ENCODE measurements at places on chromosomes 12 and 14. TPM values are rescaled to one million over a fixed set of nuclear protein-coding genes. Genes with fewer than 3 reads are reported as not detected.

DNA sequence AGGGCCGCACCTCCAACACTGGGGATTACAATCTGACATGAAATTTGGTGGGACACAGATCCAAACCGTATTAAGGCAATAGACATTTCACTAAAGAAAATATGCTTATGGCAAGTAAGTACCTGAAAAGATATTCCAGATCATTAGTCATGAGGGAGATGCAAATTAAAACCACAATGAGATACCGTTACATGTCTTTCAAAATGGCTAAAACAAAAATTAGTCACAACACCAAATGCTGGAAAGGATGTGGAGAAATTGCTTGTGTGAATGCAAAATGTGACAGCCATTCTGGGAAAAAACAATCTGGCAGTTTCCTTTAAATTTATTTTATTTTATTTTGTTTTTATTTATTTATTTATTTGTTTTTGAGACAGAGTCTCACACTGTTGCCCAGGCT lies 82.3 kb upstream of the PTGDR start:
- H3K4me1 ChIP-seq = no peaks in the 10 kb centered on the region
- H3K27ac ChIP-seq = no peak overlapping the region
- no peaks in the 10 kb centered on the region for H3K27me3 ChIP-seq
- no peaks in the 10 kb centered on the region for H3K36me3 ChIP-seq
- H3K4me3 ChIP-seq = no peak overlapping the region

DNA sequence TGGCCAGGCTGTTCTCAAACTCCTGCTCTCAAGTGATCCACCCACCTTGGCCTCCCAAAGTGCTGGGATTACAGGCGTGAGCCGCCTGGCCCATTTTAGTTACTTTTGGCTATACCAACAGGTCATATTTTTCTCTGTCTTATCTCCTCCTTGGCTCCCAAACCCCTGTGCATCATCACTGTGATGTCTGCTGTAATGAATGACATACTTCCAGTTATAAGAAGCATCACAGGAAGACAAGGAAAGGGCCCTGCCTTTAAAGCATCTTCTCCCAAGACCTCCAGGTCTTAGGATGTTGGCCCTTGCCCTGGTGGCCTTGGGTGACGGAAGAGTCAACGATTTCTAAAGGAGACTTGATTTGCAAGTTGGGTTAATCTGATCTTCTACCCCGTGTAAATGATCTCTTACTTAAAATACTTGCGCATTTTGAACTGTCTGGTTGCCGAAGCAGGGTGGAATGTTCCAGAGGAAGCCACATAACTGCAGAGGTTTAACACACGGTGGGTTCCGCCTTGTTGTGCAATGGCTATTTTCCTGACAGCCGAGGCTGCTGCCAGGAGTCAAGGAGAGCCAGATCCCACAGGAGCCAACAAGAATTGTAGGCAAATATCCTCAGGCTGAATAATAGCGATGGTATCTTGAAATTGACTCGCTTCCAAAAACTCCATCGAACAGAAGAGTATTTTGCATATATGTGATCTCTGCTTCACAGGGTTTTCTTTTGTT lies 55.7 kb upstream of the PLXNC1 start:
- H3K4me1 ChIP-seq = no peaks in the 10 kb centered on the region
- H3K27ac ChIP-seq = no peak overlapping the region
- H3K4me3 ChIP-seq = no peak overlapping the region
- DNase-seq = no peak

DNA sequence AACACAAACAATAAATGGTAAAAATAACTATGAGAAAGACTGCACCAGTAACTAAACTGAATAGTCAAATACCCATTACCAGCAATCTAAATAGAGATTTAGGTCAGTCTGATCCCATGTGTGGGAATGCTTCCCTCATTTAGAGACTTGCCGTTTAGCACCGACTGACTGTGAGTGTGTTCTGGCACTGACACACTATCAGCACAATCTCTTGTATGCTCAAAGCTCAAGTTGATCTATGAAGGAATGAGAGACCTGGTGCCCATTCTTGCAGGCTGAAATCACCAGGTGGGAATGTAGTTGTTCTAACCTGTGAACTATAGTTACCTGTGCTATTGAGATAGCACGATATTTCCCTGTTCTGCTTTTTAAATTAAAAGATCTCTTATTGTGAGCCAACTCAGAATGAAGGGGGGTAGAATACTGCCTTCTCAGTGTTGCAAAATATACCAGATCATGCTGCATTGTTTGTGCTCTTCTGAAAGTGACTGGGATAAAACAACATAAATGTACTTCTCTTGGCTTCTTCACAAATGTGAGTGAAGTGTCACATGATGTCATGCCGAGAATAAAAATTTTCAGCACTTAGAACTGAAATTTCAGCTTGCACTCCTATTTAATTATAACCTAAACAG lies 99.6 kb downstream of the LIN7A start:
- no peaks in the 10 kb centered on the region for H3K27me3 ChIP-seq
- DNase-seq = no peak
- no peaks in the 10 kb centered on the region for H3K36me3 ChIP-seq
- H3K4me1 ChIP-seq = no peaks in the 10 kb centered on the region

DNA sequence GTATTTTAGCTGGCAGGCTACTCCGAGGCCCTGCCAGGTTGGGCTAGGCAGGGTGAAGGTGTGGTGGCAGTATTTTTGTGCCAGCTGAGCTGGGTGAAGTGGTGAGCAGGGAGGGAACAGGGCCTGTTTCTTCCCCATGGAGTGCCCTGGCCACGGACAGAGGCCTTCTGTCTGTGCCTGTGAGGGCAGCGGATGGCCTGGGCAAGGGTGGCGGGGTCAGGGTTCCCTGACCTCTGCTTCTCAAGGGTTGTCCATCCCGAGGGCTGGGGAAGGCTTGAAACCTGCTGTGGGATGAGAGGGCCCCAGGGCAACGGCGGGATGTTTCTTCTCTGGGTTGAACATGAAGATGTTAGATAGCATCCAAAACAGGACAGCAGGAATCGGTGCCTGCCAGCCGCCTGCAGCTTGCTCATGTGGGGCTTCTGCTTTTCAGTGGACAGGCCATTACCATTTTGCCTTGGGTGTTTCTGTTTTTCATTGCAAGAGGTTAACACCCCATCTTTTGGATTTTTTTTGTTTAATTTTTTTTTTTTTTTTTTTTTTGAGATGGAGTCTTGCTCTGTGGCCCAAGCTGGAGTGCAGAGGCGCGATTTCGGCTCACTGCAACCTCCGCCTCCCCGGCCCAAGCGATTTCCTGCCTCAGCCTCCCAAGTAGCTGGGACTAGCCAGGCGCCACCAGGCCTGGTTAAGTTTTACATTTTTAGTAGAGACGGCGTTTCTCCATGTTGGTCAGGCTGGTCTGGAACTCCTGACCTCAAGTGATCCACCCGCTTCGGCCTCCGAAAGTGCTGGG lies 3.3 kb downstream of the MTA1 start:
- no peaks in the 10 kb centered on the region for H3K27me3 ChIP-seq
- H3K4me3 ChIP-seq = no peak overlapping the region
- H3K36me3 ChIP-seq = peaks cover 4% of the 10 kb centered on the region
- no peak overlapping the region for H3K27ac ChIP-seq

- no peaks in the 10 kb centered on the region for H3K4me1 ChIP-seq
- H3K36me3 ChIP-seq = no peaks in the 10 kb centered on the region
- no peak overlapping the region for H3K27ac ChIP-seq
- no peak overlapping the region for H3K4me3 ChIP-seq
- DNase-seq = no peak
- H3K27me3 ChIP-seq = no peaks in the 10 kb centered on the region
Measured at GRCh38 chr12:52956987-52957386, 8.1 kb downstream of the KRT18 start.

- H3K4me3 ChIP-seq = no peak overlapping the region
- H3K27ac ChIP-seq = no peak overlapping the region
- no peaks in the 10 kb centered on the region for H3K27me3 ChIP-seq
- no peaks in the 10 kb centered on the region for H3K36me3 ChIP-seq
Measured at GRCh38 chr14:100419856-100420255, 96.7 kb downstream of the SLC25A47 start.

DNA sequence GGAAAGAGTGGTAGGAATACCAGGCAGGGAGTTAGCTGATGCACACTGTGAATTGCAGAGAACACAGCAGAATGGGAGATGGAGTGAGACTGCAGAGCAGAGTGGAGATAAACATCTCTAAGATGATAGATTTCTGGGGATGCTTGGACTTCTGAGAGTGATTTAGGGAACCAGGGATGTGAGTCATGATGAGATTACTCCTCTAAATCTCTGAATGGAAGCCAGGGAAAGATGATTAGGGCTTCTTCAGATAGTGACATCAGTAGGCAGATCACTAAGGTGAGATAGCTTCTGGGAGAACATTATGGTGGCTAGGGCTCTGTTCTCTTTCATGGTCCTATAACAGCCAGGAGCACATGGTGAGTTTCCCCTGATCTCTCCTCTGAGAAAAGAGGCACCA lies 501.5 kb upstream of the USP15 start:
- no peaks in the 10 kb centered on the region for H3K4me1 ChIP-seq
- H3K36me3 ChIP-seq = no peaks in the 10 kb centered on the region
- H3K27me3 ChIP-seq = no peaks in the 10 kb centered on the region
- DNase-seq = no peak
- H3K4me3 ChIP-seq = no peak overlapping the region
- no peak overlapping the region for H3K27ac ChIP-seq

DNA sequence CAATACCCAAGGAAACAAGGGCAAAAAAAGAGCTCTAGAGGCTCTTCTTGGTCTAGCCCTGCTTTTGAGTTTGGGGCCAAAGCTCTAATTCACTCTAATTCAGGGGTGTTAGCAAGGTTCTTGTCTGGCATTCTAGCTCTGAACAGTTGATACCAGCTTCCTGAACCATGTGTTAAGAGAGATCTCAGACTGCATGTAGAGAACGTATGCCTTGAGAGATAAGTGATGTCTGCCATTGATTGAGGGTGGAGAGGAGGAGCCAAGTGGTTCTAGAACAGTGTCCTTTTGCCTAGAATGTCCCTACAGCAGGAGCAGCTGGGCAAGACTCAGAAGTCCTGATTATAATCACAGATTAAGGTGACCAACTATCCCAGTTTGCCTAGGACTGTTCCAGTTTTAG lies 18.2 kb upstream of the POC1B start:
- H3K36me3 ChIP-seq = no peaks in the 10 kb centered on the region
- no peak for DNase-seq
- H3K4me3 ChIP-seq = no peak overlapping the region
- peaks cover 9% of the 10 kb centered on the region for H3K4me1 ChIP-seq
- no peak overlapping the region for H3K27ac ChIP-seq
- H3K27me3 ChIP-seq = no peaks in the 10 kb centered on the region

DNA sequence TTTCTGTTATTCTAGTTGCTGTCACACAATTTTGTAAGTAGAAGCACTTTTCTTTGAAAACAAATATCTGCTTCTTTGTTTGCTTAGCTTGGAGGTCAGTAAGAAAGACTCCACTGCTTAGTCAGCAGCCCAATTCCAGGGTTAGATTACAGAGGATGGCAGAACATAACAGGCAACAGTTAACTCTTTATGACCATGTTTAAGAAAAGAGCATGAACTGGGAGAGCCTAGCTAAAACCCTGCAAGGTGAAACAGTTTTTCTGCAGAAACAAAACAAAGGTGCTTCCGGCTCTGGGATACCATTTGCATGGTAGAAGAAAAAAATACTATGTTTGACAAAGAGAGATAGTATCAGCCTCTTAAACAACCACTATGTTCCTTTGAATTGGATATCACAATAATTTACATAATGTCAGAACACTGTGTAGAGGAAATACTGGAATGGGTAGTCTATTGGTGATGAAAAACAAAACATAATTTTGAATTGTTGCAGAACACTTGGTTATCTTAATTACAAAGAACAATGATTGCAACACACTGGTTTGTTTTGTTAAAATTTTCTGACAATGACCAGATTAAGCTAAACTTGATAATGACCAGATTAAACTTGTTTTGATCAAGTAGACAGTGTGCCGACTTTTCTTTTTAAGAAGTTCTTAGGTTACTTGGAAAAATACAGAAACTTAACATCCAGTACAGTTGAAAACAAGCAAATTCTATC lies 22.4 kb upstream of the PPM1H start:
- no peaks in the 10 kb centered on the region for H3K36me3 ChIP-seq
- H3K4me3 ChIP-seq = no peak overlapping the region
- H3K27me3 ChIP-seq = no peaks in the 10 kb centered on the region
- H3K27ac ChIP-seq = no peak overlapping the region
- peaks cover 5% of the 10 kb centered on the region for H3K4me1 ChIP-seq

GRCh38 chr12:593396-594270 lies 69.6 kb downstream of the NINJ2 start:
- H3K36me3 ChIP-seq = no peaks in the 10 kb centered on the region
- no peak overlapping the region for H3K27ac ChIP-seq
- H3K27me3 ChIP-seq = no peaks in the 10 kb centered on the region

DNA sequence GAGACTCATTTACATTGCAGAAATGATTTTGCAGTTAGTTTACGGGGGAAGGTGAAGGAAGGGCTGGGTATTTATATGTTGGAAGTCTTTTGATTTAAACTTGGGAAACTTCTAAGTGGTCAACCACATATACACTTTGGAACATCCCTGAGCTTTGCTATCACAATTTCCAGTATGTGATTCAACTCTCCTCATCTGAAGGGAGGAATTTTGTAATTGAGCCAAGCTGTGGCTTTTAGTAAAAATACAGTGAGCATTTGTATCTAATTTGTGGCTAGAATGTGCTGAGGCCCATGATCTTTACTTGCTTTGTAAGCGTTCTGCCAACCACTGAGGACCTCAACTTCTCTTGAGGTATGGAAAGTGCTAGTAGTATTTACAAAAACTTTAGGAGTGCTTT lies 235.0 kb upstream of the PDZRN4 start:
- no peaks in the 10 kb centered on the region for H3K4me1 ChIP-seq
- no peak overlapping the region for H3K27ac ChIP-seq
- no peak for DNase-seq
- no peaks in the 10 kb centered on the region for H3K36me3 ChIP-seq

The FOXN4 gene
- not detected for total RNA-seq

The SCNN1A gene
- 452 TPM for total RNA-seq

Data from kidney (tissue), 22 donors.